ENCODE measurements at places on chromosomes 1 and 21.

- DNase-seq: no peak
Measured at GRCh38 chr1:56025942-56026341, 553.4 kb downstream of the PLPP3 start.

DNA sequence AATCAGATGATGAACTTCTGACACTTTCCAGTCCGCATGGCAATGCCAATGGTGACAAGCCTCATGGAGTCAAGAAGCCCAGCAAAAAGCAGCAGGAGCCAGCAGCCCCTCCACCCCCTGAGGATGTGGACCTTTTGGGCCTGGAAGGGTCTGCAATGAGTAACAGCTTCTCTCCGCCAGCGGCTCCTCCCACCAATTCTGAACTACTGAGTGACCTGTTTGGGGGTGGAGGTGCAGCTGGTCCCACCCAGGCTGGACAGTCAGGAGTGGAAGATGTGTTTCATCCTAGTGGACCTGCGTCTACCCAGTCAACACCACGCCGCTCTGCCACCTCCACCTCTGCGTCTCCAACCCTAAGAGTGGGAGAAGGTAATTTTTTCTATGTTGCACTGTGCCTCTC is 28.0 kb upstream of the LEPR start:
- DNase-seq: no peak

DNA sequence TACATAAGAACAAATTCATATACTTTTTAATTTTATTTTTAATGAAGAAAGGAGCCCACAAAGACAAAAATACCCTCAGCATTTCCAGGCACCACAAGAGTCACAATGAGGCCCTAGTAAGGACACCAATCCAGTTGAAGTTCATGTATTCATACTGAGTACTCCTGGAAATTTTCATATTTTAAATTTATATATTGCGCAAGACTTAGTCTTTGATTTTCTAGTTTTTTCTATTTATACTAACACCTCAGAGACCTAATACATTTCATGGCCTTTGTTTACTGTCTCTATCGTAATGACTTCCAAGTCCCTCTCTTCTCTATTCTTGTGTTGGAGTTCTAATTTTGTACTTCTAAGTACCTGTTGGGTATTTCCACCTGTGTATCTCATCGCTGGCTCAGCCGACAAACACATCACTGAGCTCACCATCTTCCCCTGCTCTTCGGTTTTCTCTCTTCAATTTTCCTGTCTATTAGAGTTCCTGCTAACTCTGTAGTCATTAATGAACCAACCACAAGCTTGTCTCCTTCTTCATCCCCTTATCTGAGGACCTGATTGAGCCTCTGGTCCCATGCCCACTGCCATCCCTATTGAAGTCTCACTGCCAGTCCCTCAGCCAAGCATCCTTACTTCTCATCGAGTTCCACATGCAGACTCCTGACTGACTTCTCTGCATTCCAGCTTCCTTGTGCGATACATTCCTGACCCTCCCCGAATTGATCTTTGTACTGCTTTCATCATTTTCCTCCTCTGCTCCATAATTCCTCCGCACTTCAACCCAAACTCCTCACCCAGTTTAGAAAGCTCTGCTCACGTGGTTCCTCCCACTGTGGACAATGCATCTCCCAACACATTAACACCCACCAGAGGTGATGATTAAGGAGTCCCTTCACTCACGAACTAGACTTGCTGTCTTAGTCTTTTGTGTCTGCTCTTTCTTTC is 17.3 kb upstream of the IRF2BP2 start:
- no peak for DNase-seq

- DNase-seq: peak; percentile 66
Measured at GRCh38 chr1:59967141-59967697, 40.6 kb upstream of the CYP2J2 start.

DNA sequence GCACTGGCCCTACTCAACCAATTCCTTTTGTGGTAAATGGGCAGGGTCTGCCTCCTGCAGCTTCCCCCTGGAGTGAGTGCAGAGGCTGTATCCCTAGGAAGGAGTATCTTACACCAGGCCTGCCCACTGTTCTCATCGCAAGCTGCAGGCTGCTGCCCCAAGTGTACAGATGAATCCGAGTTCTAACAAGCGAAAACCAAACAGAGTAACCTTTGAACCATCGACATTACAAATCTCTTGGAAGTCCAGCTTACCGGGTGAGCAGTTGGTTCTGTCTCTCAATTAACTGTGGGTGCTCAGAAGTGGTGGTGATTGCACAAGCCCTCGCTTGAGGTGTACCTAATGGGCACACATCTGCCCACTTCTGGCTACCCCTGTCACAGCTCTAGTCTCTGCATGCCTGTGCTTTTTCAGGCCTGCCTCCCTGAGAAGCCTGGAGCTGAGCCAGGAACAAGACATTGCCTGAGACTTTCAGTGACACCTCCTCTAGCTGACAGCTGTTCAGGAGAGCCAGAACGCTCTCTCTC is 22.7 kb downstream of the INAVA start:
- no peak for DNase-seq

GRCh38 chr1:60984062-60984799 is 98.1 kb upstream of the NFIA start:
- no peak for DNase-seq

GRCh38 chr1:216310776-216311175 is 112.5 kb downstream of the USH2A start:
- peak; percentile 3 for DNase-seq

GRCh38 chr1:119366424-119366823 is 2.2 kb upstream of the HAO2 start:
- no peak for DNase-seq

GRCh38 chr1:76759950-76760349 is 107.3 kb upstream of the ST6GALNAC5 start:
- no peak for DNase-seq

DNA sequence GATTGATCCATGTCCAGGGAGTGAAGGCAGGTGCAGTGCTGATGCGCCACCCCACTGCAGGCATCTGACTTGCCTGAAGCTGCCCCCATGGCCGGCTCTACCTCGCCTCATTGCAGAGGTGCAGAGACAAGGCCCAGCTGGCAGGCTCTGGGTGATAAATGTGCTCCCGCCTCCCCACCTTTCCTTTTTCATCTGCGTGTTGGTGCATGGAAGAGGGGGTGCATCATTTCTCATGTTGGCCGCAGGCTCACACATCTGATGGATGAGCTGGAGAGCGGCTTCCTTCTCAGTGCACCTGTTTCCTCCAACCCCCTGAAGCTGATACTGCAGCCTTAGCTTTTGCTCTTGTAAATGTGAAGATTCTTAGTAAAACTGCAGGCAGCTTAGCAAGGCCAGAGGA is 306.0 kb upstream of the KAZN start:
- no peak for DNase-seq

- no peak for DNase-seq
Measured at GRCh38 chr21:14763695-14764064, 217.6 kb upstream of the SAMSN1 start.

- DNase-seq: no peak
Measured at GRCh38 chr1:99292886-99293285, 28.6 kb downstream of the PLPPR4 start.

- no peak for DNase-seq
Measured at GRCh38 chr21:17105932-17106331, 406.9 kb upstream of the CXADR start.

GRCh38 chr1:59475737-59476136 is 178.8 kb downstream of the FGGY start:
- DNase-seq: no peak

DNA sequence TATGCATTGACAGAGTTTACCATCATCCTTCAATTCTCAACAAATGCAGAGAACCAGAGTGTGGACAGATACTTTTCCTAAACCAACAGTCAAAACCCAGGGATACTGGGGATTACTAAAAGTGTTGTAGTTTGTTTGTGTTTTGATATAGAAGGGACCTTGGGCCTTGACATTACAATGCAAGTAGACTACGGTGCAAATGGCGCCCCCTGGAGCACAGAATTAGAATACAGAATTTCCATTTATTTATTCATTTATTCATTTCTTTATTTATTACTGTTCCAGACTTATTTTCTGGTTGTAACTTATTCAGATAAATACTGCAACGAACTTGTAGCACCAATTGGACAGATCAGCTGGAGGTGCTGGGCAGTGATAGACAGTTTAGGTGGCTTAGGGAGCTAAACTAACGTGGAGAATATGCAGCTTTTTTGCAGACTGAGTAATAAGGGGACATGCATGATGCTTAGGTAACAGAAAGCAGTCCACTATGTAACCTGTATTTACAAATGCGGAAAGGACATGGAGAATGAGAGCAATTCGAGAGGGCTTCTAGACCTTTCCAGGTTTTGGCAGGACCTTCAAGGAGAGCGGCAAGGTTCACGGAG is 42.6 kb downstream of the KIRREL1 start:
- no peak for DNase-seq

DNA sequence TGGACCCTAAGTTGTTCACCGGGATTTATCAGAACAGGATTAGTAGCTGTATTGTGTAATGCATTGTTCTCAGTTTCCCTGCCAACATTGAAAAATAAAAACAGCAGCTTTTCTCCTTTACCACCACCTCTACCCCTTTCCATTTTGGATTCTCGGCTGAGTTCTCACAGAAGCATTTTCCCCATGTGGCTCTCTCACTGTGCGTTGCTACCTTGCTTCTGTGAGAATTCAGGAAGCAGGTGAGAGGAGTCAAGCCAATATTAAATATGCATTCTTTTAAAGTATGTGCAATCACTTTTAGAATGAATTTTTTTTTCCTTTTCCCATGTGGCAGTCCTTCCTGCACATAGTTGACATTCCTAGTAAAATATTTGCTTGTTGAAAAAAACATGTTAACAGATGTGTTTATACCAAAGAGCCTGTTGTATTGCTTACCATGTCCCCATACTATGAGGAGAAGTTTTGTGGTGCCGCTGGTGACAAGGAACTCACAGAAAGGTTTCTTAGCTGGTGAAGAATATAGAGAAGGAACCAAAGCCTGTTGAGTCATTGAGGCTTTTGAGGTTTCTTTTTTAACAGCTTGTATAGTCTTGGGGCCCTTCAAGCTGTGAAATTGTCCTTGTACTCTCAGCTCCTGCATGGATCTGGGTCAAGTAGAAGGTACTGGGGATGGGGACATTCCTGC is 3.9 kb upstream of the OLFML3 start:
- DNase-seq: no peak

DNA sequence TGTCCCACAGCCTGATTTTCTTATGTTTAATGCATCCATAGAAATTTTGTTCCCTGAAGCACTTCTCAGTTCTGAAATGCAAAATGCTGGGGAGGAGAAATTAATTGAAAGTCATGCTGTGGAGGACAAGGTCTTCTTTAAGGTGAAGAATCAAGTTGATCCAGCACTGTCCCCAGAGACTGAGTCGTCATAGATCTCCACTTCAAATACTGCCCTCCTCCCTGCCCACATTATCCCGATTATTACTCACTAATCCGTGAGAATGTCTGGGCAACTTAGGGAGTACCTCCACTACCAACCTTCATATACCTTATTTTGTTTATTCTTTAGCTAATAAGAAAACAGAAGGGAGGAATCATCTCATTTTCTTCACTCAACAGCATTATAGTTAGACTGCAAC is 70.0 kb upstream of the FMN2 start:
- no peak for DNase-seq

Data from CMK (cell line).